Dermis microvascular lymphatic vessel endothelial cell (primary cell): ENCODE measurements at places on chromosomes 3 and 15.

GRCh38 chr3:151178208-151178845, 24.7 kb downstream of the GPR171 start:
- no peak for DNase-seq

DNA sequence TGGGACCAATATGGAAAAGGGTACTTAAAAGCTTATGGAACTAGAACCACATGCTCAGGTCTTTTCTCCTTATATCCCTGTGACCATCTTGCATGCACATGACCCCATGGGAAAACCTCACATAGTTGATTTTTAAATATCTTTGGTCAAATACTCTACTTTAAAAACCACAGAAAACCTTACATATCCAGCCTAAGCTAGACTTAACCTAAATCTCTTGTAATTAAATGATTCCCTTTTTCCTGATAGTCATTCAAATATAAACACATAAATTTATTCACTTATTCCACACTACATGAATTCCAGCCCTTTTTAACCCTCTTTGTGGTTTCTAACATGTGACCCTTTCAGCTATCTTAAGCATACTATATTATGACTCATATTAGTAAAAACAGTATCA, 46.8 kb downstream of the DNAJC13 start:
- DNase-seq, result no peak

DNA sequence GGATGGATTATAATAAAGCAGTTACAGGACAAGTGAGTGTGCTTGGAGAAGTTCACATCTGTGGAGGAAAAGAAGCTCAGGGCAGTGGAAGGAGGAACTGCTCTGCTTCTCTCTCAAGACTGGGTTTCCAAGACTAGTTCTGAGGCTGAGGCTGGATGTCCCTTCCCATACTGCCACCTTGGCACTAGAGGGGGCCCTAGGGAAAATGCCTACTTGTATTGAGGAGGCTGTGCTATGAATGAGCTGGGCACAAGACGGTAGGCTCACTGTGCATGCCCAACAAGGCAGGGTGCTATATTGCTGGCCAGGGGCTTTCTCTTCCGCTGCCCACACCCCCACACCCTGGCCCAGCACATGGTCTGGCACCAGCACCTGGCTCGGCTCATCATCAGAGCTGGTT, 65.2 kb downstream of the SLCO2A1 start:
- no peak for DNase-seq

- DNase-seq, result no peak
Measured at GRCh38 chr3:24198728-24199127, 253.6 kb downstream of the NR1D2 start.

DNA sequence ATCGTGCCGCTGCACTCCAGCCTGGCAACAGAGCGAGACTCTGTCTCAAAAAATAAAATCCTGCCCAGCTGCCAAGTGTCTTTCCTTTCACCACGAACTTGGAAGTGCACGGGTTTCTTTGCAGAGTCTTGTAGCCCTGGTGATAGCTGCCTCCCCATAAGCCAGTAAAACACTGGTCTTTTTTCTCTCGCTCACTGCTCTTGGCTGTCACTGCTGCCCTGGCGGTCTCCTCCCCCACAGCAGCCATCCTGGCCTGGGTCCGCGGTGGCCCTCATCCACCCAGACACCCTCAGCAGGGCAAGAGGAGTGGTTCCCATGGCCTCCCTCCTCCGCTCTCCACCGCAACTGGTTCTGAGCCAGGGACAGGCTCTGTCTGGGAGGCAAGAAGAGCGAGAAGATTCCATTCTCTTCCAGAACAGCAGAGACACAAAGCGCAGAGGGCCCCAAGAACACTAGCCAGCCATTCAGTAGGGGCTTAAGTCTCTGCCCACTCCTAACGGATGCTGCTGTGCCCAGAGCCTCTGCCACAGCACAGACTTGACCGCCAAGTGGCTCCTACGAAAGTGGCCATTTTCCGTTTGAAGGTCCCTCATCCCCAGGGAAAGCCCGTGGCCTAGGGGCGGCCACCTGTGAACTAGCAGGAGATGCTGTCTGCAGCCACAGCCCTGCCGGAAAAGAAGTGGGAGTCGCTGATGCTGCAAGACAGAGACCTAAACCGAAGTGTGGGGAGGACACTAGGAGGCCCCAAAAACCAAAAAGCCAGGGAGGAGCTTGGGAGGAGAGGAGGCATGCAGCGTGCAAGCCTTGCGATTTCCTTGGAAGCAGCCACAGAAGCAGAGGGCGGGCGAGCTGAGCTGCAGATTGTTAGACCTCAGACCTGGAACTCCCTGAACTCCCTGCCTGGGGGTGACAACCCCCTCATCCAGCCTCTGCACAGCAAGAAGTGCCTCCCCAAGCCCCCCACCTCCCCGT, 44.1 kb downstream of the KLHL25 start:
- DNase-seq, result no peak
